ENCODE measurements at places on chromosomes 2 and 18.

GRCh38 chr2:113083296-113083695 is 15.5 kb downstream of the IL1F10 start:
- no peak for DNase-seq

GRCh38 chr18:76977108-76977621 is 154.8 kb downstream of the ZNF236 start:
- no peak for DNase-seq

- DNase-seq = no peak
Measured at GRCh38 chr2:149042881-149043280, 4.4 kb downstream of the LYPD6B start.

DNA sequence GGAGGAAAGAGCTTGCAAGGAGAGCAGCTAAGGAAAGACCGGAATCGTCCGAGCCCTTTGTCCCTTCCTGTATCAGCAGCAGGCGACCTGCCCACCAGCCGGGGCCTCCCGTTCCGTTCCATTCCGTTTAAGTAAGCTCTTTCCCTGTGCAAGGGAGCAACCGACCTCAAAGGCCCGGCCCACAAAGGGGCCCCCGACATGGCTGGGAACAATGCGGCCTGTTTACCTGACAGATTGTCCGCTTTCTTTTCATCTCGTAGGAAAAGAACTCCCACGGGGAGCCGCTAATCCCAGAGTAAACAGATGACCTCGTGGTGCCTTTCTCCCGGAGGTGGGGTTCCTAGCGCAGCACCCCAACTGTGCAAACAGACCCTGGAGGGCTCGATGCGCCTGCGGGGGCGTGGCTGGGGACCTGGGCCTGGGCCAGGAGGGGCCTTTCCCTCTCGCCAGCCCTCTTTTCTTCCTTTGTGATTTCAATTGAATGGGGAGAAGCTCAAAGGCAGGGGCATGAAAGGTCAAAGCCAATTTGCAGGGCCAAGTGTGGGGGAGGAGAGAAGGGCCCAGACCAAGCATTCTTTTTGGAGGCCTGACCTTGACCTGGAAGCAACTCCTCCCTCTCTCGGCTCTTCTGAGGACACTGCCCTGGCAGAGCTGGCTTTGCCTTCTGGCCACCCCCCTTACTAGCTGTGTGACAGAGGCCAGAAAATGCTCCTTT is 120.2 kb downstream of the INHBB start:
- no peak for DNase-seq

DNA sequence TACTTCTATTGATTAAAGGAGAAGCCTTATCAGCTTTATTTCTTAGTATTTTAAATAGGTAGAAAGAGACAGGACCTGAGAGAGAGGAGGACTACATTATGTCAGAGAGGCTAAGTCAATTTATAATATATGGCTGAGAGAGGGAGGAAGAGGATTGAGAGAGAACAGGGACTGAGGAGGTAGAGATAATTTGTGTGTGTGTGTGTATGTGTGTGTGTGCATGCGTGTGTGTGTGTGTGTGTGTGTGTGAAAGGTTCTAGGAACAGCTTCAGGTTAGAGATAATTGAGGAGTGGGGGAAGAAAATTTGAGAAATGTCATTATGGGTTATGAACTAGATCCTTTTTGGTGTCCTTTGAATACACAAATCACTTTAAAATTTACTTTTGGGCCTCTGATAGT is 15.2 kb downstream of the DOK1 start:
- DNase-seq = no peak

DNA sequence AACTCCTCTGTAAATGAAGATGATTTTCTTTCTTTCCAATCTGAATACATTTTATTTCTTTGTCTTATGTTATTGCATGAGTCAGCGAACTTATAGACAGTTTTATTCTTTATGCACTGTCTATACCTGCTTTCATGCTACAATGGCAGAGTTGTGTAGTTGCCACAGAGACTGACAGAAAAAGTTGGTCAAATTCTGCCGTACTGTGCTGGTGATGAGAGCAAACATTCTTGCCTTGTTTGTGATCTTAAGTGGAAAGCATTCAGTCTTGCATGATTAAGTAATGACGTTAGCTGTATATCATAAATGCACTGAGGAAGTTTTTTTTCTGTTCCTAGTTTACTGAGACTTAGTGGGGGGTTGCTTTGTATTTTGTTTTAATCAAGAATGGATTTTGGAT is 32.9 kb downstream of the ZC3H15 start:
- peak; percentile 9 for DNase-seq

- no peak for DNase-seq
Measured at GRCh38 chr2:105597806-105598803, 146.6 kb upstream of the NCK2 start.

DNA sequence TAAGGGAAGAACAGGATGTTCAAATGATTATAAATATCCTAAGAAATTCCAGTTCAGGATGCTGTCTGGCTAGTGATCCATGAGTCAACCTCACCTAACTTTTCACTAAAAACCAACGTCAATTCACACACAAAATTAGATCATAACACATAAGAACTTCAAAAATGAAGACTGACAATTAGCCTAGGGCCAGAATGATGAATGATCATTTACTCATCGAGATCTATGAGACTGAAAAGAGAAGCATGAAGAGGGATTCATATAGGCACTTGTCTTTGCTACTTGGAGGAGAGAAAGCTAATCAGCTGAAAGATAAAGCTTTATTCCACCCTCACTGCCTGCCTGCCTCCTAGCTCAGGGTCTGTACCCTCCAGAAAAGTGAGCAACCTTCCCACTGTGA is 29.8 kb downstream of the ADD2 start:
- DNase-seq = no peak

- DNase-seq = peak; percentile 80
Measured at GRCh38 chr2:53969285-53969967, 1.4 kb downstream of the PSME4 start.

- DNase-seq = no peak
Measured at GRCh38 chr18:55777666-55778304, 189.8 kb upstream of the TCF4 start.

DNA sequence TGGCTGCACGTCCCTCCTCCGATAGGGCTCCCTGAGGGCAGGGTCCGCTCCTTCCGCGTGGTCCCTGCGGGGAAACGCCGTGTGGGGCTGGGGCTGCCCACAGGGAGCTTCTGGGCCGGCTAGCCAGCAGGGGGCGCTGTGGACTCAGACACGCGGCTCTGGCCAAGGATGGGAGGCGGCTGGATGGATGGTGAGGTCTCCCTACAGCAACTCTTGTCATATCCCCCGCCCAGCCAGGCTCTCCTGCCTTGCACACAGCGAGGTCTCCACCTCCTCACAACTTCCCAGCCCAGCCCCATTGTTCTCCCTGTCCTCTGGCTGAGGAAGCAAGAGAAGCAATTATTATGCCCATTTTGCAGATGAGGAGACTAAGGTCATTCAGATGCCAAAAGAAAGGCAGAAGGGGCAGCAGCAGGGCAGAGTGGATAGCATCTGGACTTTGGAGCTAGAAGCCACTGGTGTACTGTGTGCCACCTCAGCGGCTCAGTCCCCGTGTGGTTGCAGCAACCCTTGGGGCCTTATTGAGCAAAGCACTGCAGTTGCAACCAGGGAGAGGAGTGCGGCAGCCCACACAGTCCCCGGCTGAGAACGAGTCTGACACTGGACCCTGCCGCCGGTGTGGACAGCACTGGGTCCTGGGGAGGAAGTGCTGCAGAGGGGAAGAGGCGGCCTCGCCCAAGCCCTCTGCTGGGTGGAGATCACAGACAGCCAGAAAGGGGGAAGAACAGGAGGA is 99.0 kb downstream of the ZFP36L2 start:
- DNase-seq = peak; percentile 34

- no peak for DNase-seq
Measured at GRCh38 chr2:230924470-230925341, at the start of gene GPR55. Gene GPR55, minus strand, starts transcription at chr2:230925242. Its CDS starts 14,280 bp downstream, at chr2:230910962.

DNA sequence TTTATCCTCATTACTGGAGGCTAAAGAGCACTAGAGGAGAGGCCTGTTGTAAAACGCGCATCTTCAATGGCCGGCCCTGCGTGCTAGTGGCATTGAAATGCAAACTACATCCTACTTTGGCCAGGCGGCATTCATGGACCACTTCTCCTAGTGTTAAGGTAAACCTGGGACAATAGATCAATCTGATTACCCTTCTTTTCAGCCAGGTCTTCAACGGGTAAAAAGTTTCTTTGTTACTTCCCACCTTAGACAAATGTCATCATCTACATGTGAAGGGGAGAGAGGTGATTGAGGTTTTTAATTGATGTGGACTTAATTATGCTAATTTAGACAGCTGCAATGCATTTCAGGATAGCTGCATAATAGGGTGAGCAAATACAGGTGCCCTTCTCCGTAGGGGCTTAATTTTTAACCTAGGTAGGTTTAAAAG is 628.0 kb downstream of the ZEB2 start:
- no peak for DNase-seq

DNA sequence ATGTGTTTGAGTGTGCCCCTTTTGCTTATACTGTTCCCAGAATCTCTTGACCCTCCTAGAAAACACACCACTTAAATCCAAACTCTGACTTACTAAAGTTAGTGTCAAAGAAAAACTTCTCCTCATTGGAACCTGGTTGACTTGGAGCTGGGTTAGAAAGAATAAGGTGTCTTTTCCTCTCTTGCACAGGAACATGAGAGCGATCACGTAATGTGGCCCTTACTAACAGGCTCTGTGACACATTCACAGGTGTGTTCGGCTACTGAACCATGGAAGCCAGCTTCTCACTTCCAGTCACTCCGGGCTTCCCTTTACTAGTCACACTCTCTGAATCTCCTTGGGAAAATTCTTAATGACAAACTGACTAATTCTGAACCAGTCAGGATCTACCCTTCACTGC is 5.4 kb upstream of the POU3F3 start:
- no peak for DNase-seq

GRCh38 chr2:181138816-181139215 is 158.4 kb downstream of the UBE2E3 start:
- no peak for DNase-seq

DNA sequence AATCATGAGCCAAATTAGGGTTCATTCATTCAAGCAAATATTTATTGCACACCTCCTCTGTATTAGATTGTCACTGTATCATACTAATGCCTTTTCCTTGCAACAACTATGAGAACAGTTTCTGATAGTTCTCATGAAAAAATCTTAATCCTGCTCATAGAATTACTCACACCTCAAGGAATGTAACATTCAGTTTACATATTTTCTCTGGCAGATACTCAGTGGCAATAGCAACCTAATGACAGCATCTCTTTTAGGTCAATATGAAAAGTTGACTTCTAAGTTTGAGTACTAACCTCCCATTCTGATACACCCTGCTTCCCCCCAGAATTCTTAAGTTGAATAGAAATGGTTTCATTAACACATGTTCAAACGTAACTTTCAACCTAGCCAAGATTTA is 132.0 kb downstream of the VWC2L start:
- peak; percentile 79 for DNase-seq

- DNase-seq = no peak
Measured at GRCh38 chr2:20614201-20615067, 36.5 kb downstream of the HS1BP3 start.

- DNase-seq = no peak
Measured at GRCh38 chr2:41954304-41955291, 93.2 kb upstream of the PKDCC start.

DNA sequence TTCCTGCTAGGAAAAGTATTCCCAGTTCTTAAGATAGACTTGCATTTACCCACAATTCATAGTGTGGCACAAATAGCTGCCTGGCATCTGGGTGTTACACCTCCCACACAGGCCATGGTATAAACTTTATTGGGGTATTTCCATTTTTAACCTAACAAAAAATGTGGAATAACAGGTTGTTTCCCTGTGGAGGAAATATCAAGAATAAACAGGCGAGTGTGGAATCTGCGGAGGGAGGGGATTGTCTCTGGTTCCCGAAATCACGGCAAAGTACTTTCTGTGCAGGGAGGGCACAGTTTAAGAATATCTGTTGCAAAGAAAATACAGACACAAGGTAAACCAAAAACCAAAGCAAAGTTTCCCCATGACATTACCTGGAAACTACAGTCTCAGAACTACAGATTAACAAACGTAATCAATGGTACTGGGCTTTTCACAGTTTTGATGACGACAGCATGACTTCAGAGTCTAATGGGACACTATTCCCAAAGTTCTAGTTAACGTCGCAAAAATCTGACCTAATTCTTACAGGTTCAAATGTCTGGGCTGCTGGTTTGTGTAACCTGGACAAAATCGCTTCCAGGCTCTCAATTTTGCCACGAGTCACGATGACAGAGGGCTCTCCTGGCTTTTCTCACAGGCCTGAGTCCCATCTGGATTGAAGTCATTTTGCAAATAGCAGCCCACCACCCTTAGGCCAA is 1.4 kb downstream of the STARD7 start:
- DNase-seq = peak; percentile 16

DNA sequence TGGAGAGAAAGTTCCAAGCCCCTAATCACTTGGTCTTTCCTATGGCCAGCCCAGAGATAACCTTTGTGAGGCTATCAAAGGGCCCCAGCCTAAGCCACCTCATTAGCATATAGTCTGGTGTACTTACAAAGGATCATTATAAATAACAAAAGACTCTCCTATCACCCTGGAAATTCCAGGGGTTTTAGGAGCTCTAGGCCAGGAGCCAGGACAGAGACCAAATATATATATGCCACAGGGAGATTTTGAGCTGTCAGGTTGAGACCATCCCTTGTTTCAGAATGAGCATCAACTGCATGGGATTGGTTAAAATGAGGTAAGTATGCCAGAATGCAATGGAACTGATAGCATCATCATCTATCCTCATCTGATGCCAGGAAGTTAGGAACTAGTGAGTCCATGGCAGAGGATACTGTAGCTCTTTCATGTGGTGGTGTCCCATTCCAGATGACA is 32.1 kb upstream of the CHRNA1 start:
- no peak for DNase-seq

DNA sequence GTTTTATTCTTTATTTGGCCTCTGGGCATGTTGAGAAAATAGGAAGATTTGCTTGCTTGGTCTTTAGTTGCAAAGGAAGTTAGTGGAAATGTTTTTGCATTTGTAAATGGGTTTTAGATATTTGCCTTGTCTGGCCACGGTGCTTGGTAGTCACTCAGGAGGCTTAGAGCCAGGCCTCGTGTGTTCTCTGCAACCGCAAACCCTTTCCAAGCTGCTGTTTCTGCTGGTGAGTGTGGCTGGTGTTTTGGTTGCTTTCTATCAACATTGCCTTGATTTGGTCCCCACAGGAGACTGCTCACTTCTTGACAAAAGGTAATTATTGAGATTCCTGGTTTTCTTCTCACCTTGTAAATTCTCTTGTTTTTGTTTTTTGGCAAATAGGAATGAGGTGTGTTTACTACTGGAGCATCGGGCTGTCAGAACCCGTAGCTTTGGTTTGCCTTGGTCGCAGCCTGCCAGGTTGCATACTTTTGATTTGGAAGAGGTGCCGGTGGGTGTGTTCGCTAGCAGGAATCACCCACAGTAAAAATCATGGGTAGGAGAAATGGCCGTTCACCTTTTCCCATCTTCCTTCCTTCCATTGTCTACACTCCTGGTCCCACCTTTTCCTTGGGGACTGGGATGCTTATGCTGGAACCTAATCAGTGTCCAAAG is 15.8 kb downstream of the ASAP2 start:
- DNase-seq = no peak

Data from EL (cell line).